Pancreas (tissue), 10 donors: ENCODE measurements at places on chromosomes 16 and 17.

- no peak for DNase-seq
Measured at GRCh38 chr17:36131931-36132330, 28.3 kb downstream of the CCL4 start.

GRCh38 chr17:45347444-45347843 is 30.6 kb upstream of the MAP3K14 start:
- DNase-seq, result no peak

- no peak for DNase-seq
Measured at GRCh38 chr17:55390364-55390977, 31.2 kb downstream of the MMD start.

- DNase-seq, result no peak
Measured at GRCh38 chr17:1177016-1177700, 2.6 kb downstream of the ABR start.

DNA sequence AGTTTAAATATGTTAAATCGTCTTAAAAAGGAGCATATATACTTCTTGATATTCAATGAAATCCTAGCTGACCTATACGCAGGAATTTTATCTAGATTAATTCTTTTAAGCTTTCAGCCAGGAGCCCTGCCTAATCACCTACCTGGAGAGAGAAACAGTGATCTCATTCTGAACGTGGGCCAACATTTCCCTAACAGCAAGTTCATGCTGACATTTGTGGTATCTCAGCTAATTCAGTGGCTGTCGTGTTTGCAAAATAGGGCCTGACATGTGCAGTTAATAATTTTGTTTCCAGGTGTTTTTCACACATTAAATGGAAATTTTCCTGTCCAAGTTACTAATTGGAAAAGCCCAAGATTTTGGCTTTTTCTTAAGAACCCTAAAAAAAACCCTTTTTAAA is 17.4 kb downstream of the KRT24 start:
- DNase-seq, result peak; percentile 48

GRCh38 chr16:16038950-16039349 is 89.5 kb downstream of the ABCC1 start:
- no peak for DNase-seq
